Uterus (tissue), 4 donors: ENCODE measurements at places on chromosomes 6 and 20.

- no peak for DNase-seq
Measured at GRCh38 chr6:30019819-30020218, 41.2 kb upstream of the POLR1H start.

DNA sequence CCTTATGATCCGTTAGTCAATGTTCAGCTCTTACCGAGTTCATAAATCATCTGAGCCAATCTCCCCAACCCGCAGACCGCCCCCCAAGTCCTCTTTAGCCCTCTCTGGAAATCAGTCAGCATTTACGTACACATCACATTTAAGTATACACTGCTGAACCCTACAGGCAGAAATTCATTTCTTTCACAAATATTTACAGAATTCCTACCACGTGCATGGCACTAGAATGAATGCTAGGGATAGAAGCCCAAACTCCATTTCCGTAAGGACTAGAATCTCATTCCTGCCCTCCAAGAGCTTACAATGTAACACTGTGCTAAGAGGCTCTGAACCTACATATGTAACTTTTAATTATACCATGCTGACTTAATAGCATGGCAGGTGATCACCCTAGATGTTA, 1.8 kb downstream of the OSER1 start:
- no peak for DNase-seq

- no peak for DNase-seq
Measured at GRCh38 chr6:70396796-70397729, 16.2 kb upstream of the FAM135A start.

GRCh38 chr6:150129616-150130505, 13.0 kb upstream of the PPP1R14C start:
- DNase-seq = no peak

DNA sequence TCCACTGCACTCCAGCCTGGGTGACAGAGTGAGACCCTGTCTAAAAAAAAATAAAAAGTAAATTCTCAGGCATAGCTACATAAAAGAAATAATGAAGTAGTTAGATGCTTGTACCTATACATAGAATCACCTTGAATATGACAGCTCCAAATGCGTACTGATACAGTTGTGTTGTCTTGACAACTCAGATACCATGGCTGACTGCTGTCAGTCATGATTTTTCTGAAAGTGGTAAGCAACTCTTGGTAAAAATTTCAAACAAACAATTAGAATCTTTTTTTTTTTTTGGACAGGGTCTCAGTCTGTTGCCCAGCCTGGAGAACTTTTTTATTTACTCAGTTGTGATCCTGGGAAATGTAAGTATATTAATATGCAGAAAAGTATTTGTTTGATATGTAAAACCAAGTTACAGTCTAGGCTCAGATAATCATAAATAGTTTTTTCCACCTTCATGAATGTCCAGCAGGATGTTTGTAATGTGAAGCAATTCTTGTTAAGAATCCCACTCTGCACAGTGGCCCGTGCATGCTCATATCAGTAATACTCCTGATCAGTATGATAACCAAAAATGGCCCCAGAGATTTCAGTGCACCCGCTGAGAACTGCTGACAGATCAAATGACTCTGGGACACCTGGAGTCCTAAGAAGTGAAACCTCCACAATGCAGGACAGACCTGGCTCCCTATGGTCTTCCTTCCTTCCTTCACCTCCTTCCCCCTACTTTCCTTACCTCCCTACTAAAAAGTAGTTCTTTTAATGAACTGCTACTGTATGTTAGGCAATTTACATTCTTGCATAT, 14.0 kb upstream of the MAPK13 start:
- no peak for DNase-seq

DNA sequence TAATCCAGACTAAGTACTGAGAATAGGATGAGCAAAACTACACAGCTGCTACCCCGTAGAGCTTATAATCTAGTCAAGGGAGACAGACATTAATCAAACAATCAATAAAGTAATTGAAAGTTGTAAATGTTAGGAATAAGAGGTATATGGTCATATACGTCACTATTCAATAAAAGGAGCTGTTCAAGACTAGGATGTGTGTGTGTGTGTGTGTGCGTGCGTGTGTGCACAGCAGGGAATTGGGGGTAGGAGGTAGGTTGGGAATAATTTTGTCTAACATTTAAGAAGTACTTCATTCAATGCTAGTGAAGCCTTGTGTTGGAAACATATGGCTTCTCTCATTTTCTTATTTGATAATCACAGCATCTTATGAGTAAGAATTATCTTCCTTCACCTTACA, 41.8 kb downstream of the SESN1 start:
- no peak for DNase-seq

- no peak for DNase-seq
Measured at GRCh38 chr6:35214869-35215664, 1.3 kb downstream of the SCUBE3 start.

GRCh38 chr6:112289038-112289566, 34.7 kb upstream of the LAMA4 start:
- DNase-seq = peak; percentile 87

- no peak for DNase-seq
Measured at GRCh38 chr6:8830794-8831193, 395.4 kb upstream of the SLC35B3 start.

- DNase-seq = no peak
Measured at GRCh38 chr20:56579301-56579710, 46.3 kb downstream of the FAM209B start.

DNA sequence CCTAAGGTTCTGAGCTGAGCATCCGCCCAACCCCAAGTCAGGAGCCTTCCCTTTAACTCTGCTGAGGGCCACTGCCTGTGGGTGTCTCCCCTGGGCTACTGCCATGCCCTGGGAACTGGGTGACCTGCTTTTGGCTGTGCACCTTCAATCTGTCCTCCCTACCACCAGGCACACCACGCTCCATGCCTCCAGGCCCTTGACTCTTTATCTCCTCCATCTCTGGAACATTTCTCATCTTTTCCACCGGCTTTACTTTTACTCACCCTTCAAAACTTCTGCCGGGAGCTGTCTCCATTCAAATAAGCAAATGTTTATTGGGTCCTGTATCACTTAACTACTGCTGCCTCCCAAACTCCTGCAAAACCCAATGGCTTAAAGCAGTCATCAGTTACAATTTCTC, 83.3 kb upstream of the NHSL1 start:
- DNase-seq = no peak

DNA sequence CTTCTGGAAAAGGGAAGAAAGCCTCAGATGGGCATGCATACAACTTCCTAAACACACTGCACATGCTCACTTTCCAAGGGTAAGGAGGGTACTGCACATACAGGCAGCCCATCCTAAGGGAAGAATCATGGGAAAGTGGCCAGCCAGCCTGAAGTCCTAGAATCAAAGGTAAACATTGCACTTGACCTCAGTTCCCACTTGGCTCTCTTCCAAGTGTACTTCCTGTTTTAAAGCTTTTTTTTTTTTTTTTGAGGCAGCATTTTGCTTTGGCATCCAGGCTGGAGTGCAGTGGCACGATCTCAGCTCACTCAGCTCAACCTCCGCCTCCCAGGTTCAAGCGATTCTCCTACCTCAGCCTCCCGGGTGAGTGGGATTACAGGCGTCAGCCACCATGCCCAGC, 225.3 kb upstream of the EPHA7 start:
- DNase-seq = no peak

DNA sequence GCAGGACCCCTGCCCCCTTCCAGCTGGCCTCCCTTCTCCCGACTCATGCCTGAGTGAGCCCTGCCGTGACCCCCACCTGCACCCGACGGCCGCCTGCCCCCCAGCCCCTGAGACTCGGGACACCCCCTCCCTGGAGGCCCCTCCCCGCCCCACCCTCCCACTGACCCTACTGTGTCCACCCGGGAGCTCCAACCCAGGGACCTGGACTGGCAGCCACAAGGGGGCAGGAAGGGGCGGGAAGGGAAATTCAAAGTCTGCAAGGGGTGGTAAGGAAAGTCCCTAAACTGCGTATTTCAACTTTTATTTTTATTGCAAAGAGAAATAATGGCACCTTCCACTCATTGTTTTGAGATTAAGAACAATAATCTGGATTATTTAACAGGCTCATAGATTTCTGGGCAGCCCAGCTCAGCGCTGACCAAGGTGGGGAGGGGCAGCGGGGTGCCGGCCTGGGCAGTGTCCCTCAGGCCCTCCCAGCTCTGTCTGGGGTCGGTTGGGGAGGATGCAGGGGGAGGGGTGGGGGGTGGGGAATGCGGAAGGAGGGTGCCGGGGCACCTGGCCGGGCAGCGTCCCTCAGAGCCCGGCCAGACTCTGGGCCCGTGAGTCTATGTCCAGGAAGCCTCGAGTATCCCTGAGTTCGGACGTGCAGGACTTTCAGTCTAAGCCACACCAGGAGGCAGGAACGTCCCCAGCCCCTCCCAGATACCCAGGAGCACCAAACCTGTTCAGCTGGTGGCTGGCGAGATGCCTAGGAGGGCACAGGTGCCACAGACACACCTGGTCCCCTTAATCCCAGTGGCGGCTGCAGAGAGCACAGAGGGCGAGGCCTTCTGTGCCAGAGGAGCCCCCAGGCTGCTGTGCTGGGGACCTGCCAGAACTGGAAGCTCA, 1.3 kb upstream of the PTK6 start:
- no peak for DNase-seq

- DNase-seq = no peak
Measured at GRCh38 chr6:44122801-44123200, 4.5 kb downstream of the MRPL14 start.
